ENCODE measurements at places on chromosomes 6 and 20.

DNA sequence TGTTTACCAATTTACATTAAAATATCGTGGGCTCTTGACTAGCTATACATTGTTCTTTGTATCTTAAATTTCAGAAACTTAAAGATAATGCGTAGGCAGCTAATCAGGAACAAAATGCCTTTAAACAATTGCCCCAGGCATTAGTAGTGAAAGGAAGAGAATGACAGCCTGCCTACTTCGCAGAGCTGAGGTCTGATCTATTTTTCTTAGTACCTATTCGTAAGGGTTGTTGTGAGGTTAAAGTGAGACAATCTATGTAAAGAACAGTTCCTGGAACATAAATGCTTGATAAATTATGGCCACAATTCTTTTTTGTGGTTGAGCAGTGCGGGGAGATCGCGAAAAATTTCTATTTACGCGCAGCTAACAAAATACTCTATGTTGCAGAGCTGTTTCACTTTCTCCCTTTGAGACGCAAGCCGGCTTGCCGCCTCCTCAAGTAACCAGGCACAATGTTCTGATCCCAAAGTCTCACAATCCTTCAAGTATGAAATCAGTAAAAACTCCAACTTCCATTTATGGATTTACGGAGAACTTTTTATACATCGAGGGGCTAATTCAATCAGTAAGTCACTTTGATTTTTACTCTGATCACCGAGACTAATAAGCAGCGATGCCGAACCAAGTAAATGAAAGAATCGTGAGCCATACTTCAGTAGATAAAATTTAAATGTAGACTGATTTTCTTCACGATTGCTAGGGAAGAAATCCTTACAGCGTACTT, 878 bp upstream of the PNRC1 start:
- DNase-seq, result no peak

GRCh38 chr6:12327391-12327790, 37.2 kb downstream of the EDN1 start:
- DNase-seq, result no peak

DNA sequence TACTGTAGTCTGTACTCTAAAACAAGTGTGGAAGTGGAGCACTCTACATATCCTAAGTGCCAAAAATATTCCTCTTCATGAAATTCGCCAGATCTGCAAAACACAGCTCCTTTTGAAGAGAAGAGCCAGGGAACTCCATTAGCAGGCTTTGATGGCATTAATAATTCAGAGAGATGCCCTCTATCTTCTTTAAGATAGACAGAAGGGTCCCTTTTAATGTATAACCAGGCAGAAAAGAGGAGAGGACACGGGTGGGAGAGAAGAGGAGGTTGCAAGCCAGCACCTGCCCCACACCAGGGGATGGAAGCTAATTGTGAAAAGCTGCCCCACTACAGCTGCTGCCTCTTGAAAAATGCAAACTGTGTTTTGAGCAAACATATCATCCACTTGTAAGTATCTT, 3.7 kb upstream of the RFPL4B start:
- DNase-seq, result no peak

DNA sequence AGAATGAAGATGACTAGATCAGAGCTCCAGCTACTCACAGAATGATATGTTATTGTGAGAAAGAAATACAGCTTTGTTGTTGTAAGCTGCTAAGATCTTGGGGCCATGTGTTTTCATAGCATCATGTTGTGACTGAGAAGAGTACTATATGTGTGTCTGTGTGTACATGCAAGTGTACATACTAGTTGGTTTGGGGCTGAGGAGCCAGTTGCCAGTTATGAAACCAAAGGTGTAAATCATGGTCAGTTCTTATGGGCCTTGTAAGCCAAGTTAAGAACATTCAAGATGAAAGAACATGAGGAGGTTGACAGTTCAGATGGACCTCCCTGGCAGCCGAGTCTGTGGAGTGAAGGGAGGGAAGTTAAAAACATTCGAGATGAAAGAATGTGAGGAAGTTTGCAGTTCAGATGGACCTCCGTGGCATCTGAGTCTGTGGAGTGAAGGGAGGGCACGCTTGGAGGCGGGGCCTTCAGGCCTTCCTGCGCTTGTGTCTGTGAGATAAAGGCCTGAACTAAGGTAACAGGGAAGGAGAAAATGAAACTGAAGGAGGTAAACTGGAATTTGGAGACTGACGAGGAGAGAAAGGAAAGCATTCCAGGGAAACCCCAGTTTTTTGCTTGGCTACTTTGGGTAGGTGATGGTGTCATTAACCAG, 13.9 kb downstream of the AFDN start:
- no peak for DNase-seq

- DNase-seq, result no peak
Measured at GRCh38 chr6:154650351-154650750, 82.9 kb upstream of the SCAF8 start.

GRCh38 chr6:91874971-91875370, 1288.1 kb upstream of the MAP3K7 start:
- no peak for DNase-seq

GRCh38 chr6:107941627-107942026, 16.4 kb downstream of the SEC63 start:
- DNase-seq, result no peak

Measured in keratinocyte (primary cell).